ENCODE measurements at places on chromosomes 3 and 15. TPM values are rescaled to one million over a fixed set of nuclear protein-coding genes. Genes with fewer than 3 reads are reported as not detected.

DNA sequence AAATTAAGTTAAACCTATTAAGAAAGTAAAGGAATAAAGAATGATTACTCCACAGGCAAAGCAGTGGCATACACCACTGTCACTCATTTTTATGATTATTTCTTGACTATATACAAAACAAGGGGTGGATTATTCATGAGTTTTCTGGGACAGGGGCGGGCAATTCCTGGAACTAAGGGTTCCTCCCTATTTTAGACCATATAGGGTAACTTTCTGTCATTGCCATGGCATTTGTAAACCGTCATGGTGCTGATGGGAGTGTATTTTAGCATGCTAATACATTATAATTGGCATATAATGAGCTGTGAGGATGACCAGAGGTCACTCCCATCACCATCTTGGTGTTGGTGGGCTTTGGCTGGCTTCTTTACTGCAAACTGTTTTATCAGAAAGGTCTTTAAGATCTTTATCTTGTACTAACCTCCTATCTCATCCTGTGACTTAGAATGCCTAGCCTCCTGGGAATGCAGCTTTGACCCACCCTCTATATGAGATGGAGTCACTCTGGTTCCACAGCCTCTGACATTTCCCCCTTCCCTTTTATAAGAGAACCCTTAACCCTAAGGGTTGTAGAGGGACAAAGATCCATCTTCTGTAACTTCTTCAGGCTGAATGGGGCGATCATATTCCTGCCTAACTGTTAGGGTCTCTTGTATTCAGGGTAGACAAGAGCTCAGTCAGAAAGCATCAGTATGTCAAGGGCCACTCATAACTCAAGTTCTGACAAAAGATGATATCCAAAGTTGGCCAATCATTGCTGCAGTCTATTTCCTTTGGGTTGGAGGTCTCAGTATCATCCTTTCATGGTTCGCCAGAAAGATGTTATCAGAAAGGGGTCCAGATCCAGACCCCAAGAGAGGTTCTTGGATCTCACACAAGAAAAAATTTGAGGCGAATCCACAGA, 79.5 kb upstream of the LIPC start:
- peaks cover 7% of the 10 kb centered on the region for H3K4me1 ChIP-seq
- H3K4me3 ChIP-seq: no peak overlapping the region
- H3K27ac ChIP-seq: no peak overlapping the region

Gene ANKRD34C
- not detected for total RNA-seq

Gene ANKRD63
- 0.31 TPM for total RNA-seq

Gene SEMA3F
- not detected for total RNA-seq

GRCh38 chr15:71921191-71921590, 110.8 kb downstream of the NR2E3 start:
- peaks cover 3% of the 10 kb centered on the region for H3K36me3 ChIP-seq
- no peak overlapping the region for H3K27ac ChIP-seq
- no peaks in the 10 kb centered on the region for H3K27me3 ChIP-seq
- no peaks in the 10 kb centered on the region for H3K4me1 ChIP-seq
- no peak for DNase-seq
- no peak overlapping the region for H3K4me3 ChIP-seq

Gene TEX9
- total RNA-seq: 3.8 TPM

DNA sequence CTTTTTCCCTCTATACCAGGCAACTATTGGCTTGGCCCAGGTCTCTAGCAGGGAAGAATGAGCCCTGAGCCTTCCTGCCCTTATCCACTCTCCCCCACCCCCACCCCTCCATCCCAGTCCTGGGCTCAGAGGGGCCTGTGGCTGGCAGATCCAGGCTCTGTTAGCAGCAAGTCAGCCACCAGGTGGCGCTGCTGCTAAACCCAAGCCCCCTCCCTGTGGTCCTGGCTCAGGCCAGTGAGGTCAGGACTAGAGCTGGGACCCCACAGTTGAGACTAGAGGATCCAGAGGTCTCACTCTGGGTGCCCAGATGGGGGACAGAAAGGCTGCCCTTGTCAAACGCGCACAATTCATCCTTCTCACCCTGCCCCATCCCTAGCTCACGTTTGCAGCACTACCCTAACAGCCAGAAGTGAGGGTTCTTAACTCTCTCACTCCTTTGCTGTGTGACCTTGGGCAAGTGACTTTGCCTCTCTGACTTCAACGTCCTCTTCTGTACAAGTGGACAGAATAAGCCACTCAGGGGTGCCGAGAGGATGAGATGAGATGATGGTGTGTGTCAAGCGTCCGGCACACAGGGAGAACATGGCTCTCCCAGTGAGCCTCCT, 46.8 kb upstream of the SLC6A1 start:
- H3K4me1 ChIP-seq: no peaks in the 10 kb centered on the region
- H3K27me3 ChIP-seq: peaks cover 21% of the 10 kb centered on the region
- no peaks in the 10 kb centered on the region for H3K36me3 ChIP-seq
- no peak overlapping the region for H3K4me3 ChIP-seq
- H3K27ac ChIP-seq: no peak overlapping the region

Gene GOLGA8K
- 0.49 TPM for total RNA-seq

DNA sequence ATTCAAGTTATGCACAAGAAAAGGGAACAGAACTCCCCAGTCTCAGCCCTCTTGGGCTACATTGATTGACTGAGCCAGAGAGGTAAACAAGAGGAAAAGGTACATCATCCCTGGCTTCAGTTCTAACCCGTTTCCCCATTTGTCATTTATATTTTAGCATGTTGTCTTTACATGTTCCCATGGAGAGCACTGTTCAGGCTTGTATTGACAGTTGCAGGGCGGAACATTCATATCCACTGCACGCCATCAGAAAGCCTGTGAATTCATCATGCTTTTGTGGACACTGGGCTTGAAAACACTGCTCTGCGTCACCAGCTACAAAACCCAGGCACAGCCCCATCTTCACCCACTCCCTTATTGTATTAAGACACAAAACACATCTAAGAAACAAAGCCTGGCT, 240.9 kb upstream of the EIF1B start:
- no peaks in the 10 kb centered on the region for H3K4me1 ChIP-seq
- H3K27ac ChIP-seq: no peak overlapping the region
- H3K27me3 ChIP-seq: peaks cover 15% of the 10 kb centered on the region
- H3K36me3 ChIP-seq: no peaks in the 10 kb centered on the region
- H3K4me3 ChIP-seq: no peak overlapping the region

DNA sequence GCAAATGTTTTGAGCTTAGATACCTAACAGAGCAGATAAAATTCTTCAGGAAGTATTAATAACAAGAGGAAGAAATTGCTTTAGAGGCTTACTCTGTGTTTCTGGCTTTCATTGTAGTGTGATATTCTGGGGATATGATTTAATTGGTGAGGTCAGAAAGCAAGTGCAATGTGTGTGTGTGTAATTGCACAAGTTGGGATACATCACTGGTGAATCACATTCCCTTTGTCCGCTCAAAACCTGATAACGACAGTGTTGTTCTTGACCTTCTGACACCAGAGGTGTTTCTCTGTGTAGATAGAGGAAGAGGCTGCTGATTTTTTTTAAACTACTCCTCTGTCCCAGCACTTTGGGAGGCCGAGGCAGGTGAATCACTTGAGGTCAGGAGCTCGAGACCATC, 161.1 kb downstream of the CACNA2D3 start:
- H3K4me1 ChIP-seq: no peaks in the 10 kb centered on the region
- H3K27me3 ChIP-seq: peaks cover 22% of the 10 kb centered on the region
- no peak overlapping the region for H3K4me3 ChIP-seq
- H3K27ac ChIP-seq: no peak overlapping the region
- H3K36me3 ChIP-seq: no peaks in the 10 kb centered on the region

DNA sequence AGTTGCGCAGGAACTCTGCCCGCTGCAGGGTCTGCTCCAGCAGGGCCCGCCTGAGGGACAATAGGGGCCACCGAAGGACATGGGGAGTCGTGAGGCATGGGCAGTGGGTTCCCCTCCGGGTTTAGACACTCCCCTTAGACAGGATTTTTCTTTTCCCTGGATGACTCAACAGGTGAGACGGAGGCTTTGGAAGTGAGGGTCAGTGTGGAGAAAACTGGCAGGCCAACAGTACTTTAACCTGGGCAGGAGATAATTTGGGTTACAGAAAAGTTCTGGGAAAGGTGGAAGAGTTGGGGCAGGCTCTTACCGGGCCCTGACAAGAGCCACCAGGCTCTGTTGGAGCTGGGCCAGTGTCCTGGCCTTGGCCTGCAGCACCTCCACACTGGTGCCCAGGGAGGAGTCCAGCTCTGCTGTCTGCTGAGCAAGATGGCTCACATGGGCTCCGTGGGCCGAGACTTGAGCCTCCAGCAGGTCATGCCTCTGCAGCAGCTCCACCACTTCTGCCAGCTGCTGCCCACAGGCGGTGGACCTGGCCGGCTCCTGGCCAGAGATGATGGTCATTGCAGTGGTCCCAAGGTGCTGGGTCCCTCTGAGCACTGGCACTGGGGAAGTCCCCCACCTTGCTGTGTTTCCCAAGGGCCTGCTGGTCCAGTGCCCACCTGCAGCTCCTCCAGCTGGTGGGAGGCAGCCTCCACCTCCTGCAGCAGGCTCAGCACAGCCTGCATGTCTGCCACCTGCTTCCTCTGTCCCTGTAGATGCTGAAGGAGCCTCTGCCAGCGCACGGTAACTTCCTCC, 11.0 kb downstream of the SPTBN5 start:
- H3K4me1 ChIP-seq: peaks cover 22% of the 10 kb centered on the region
- H3K36me3 ChIP-seq: no peaks in the 10 kb centered on the region
- peak overlapping the region; percentile 78 for H3K27ac ChIP-seq
- H3K27me3 ChIP-seq: peaks cover 27% of the 10 kb centered on the region
- peak overlapping the region; percentile 12 for H3K4me3 ChIP-seq

Gene CCR9
- 1.9 TPM for total RNA-seq

- no peak for DNase-seq
- H3K27me3 ChIP-seq: no peaks in the 10 kb centered on the region
- H3K27ac ChIP-seq: no peak overlapping the region
- peaks cover 34% of the 10 kb centered on the region for H3K4me1 ChIP-seq
- H3K36me3 ChIP-seq: no peaks in the 10 kb centered on the region
- no peak overlapping the region for H3K4me3 ChIP-seq
Measured at GRCh38 chr3:178082326-178082906, 453.8 kb upstream of the KCNMB2 start.

Gene TMEM207
- not detected for total RNA-seq

- H3K4me3 ChIP-seq: no peak overlapping the region
- peaks cover 13% of the 10 kb centered on the region for H3K27me3 ChIP-seq
- no peaks in the 10 kb centered on the region for H3K36me3 ChIP-seq
- no peak for DNase-seq
Measured at GRCh38 chr3:33364060-33364459, 76.1 kb downstream of the UBP1 start.

DNA sequence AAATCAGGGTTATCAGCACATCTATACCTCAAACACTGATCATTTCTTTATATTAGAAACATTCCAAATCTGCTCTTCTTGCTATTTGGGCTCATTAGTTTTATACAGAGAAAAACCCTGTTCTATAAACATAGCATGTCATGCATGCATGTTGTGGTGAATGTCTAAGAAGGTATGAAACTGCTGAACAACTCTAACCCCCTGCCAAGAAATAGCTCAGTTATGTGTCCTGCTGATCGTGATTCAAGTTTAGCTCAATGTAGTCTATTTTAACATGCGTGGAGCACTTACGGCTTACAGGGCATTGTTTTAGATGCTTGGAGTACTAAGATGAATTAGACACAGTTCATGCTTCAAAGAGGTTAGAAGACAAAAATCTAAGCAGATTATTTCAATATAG, 35.8 kb downstream of the MYH15 start:
- no peaks in the 10 kb centered on the region for H3K36me3 ChIP-seq
- no peak overlapping the region for H3K27ac ChIP-seq
- no peaks in the 10 kb centered on the region for H3K27me3 ChIP-seq
- peaks cover 3% of the 10 kb centered on the region for H3K4me1 ChIP-seq
